ENCODE measurements at places on chromosomes 3 and 15.
A peak's percentile ranks its signal among the peaks of the same experiment; 100 is the strongest.

GRCh38 chr3:52221141-52221562, 4.3 kb downstream of the TLR9 start:
- no peak for DNase-seq

GRCh38 chr15:94246016-94246415, 14.7 kb downstream of the MCTP2 start:
- no peak for DNase-seq

DNA sequence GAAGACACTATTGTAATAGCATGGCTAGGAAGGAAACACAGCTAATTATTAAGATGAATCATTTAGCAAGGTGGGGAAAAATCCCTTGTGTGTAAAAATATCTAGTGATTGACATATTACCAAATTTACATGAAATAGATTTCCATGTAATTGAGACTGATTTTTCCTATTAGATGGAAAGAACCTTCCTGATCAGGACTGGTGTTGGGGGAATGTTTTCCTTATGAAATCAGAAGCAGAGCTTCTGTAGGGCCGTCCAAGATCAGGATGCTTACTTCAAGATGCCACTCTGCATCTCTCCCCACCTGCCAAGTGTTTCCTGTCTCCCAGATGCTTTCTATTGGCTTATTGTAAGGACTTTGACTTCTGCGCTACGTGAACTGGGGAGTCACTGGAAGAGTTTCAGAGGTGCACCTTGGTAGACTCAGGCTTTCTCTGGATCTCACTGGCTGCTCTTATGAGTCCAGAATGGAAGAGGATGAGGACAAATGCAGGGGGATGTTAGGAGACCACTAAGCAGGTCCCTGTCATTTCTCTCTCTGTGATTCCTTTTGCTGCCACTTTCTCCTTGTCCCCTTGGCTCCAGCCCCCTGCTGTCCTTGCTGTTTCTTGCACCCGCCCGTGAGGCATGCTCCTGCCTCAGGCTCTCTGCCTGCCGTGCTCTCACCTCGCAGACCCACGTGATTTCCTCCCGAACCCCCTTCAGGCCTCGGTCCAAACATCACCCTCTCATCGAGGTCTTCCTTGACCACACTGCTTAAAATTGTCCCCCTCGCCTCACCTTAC, 30.1 kb downstream of the BTD start:
- no peak for DNase-seq

DNA sequence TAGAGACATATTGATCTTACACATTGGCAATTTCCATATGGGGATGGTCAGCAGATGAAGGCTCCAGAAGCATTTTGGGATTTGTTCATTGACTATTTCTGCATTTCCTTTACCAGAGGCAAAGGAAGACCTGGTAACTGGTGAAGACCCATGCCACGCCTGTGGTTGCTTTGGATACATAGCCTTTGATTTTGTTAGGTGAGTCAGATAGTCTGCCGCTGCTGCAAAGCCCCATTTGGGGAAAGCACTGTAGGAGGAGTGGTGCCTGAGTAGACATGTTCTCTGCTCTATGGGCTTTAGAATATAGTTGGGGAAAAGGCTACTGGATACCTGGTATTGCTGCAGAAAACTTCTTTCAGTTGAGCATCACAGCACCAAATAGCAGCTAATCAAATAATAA, 56.8 kb downstream of the TFG start:
- no peak for DNase-seq

DNA sequence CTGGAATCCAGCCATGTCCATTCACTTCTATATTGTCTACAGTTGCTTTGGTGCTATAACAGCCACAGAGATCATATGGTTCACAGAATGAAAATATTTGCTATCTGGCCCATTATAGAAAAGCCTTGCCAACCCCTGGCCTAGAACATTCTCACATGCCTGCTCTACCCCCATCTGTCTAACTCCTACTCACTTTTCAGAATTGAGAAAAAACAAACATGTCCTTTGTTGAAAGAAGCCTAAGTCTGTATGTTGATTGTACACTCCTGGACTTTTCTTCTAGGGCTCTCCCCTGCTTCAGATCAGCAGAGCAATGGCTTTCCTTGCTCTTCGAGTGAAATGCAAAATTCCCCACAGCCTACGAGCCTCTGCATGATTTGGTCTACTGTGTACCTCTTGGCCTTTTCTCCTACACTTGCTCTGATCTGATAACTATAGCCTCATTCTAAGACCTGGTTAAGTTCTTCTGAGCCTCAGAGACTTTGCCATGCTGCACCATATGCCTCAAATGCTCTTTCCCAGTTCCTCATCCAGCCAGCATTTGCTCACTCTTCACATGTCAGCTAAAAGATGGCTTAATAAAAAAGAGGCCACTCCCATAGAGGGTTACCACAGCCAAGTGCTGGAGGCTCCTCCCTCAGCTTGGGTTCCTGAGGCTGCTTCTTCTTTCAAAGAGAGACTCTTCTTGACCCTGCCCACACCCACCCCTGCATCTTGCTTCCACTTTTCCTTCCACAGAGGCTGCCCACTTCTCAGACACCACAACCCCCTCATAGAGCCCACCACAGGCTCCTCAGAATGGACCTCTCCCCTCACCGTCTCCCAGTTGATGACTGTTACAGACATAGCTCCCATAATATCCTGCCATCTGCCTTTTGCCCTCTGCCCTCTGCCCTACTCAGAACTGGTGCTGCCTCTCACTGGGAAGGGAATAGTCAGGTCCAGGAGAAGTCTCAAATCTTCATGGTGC, 22.9 kb upstream of the DCLK3 start:
- DNase-seq = no peak

DNA sequence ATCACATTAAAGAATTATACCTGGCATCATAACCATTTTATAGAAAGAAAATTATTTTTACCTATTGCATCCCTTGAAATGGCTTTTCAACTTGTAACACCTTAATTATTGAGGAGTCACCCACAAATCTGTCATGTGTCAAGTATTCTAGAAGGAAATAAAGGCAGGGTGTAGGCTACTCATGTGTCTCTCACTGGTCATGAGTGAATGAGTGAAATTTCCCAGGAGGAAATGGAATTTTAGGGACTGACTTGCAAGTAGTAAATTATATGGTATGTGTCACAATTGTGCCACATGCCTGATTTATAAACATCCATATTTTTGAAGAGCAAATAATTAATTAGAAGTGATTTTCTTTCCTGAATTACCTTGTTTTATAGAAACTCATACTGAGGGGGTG, 310.5 kb upstream of the ADAMTS9 start:
- no peak for DNase-seq

DNA sequence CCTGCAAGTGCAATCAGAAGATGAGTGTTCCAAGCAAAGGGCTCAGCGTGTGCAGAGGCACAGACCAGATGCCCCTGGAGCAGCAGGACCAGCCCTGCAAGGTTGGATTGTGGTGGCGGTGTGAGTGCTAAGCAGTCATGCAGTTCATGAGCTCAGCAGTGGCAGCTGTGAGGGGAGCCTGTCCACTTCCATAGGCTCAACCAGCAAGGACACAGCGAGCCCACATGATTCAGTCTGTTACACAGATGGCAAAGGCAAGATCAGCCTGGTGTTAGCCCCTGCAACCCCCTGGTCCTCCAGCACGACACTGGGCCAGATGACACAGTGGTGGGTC, 95.9 kb upstream of the PRR23E start:
- no peak for DNase-seq

GRCh38 chr3:115980709-115981108, 357.4 kb downstream of the GAP43 start:
- DNase-seq = no peak

DNA sequence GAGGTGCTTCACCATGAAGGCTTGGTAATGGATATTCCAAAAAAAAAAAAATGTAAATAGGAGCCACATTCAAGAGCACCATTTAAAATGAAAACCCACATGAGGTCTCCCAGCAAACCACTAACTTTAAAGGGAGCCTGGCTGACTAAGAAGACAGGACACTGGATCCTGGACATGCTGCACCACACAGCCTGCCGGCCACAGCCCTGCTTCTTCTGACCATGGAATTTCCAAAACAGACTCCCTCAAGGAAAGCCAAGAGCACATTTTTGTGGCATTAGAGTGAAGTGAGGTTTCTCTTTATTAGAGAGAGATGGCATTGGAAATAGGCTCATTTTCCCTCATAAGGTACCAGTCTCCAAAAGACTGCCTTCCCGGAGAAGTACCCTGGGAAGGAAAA, 113.9 kb downstream of the RORA start:
- DNase-seq = no peak

- DNase-seq = no peak
Measured at GRCh38 chr3:123332124-123332641, 116.7 kb downstream of the ADCY5 start.

DNA sequence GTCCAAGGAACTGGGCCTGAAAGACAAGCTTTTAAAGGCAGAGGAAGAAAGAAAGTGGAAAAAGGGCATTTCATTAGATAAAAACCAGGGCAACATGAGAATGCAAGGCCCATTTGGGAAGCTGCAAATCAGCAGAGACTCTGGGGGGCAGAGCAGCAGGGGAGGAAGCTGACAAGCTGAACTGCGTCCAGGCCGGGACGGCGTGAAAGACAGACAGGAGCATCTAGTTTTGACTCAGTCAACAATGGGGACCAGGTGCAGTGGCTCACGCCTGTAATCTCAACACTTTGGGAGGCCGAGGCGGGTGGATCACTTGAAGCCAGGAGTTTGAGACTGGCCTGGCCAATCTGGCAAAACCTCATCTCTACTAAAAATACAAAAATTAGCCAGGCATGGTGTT, 69.9 kb downstream of the CDC25A start:
- DNase-seq = no peak

DNA sequence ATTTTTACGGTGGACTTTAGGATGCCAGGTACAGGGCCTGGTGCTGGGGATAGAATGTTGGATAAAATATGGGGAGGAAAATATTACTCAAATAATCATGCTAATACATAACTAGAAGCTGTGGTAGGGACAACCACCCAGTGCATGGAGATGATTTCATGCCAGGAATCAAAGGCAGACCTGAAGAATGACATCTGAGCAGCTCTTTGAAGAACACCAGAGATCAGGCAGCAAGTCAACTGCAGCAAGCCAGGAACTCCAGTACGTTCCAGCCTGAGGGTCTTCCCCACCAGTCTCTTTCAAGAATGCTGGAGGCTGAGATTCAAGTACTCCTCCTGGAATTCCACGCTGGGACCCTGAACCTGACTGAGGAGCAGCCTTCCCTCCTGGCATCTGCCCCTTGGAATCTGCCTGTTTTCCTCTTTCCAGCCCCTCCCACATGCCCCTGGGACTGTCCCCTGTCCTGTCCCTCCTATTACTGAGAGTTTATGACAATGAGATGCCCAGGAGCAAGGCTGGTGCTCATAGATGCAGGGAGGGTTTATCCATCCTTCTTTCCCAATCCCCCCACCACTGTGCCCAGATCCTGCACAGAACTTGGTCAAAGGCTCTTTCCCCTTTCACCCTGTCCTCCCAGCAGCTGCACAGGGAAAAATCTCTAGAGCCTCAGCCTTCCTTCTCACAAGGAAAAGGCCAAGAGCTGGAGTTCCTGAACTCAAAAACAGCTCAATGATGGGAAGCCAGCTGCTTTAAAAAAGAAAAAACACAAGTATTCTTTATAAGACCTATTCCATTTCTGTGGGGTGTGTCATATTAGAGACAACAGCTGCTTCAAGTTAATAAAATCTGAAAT, 68.0 kb downstream of the PDZRN3 start:
- DNase-seq = no peak

- DNase-seq = no peak
Measured at GRCh38 chr3:146546366-146546965, 2.1 kb upstream of the PLSCR1 start.

GRCh38 chr3:150751781-150752263, 11.1 kb downstream of the SIAH2 start:
- DNase-seq = no peak

DNA sequence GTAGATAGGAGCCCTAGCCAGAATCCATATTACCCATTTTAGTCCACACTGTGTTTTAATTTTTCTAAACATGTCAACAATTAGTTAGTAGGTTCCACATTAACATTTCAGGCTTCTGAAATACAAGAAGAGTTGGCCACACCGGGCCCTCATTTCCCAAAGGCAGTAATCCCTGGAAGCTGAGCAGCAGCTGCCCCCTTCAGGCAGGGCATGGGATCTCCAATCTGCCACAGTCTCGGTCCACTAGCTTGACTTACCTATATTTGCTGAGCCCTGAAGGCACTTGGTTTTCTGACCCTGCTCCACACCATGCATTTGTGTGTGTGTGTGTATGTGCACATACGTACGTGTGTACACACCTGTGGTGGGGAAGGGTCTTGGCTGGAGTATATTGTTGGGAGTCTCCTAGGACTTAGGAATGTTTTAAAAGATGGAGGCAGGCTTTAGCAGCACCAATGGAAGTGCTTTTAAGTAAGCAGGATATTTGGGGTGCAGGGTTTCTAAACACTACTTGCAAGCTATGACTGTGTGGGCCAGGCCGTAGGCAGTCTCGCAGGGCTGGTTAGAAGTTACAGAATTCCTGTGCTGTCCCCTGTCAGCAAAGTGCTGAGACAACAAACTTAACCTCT, 71.2 kb upstream of the SOX14 start:
- peak; percentile 36 for DNase-seq

DNA sequence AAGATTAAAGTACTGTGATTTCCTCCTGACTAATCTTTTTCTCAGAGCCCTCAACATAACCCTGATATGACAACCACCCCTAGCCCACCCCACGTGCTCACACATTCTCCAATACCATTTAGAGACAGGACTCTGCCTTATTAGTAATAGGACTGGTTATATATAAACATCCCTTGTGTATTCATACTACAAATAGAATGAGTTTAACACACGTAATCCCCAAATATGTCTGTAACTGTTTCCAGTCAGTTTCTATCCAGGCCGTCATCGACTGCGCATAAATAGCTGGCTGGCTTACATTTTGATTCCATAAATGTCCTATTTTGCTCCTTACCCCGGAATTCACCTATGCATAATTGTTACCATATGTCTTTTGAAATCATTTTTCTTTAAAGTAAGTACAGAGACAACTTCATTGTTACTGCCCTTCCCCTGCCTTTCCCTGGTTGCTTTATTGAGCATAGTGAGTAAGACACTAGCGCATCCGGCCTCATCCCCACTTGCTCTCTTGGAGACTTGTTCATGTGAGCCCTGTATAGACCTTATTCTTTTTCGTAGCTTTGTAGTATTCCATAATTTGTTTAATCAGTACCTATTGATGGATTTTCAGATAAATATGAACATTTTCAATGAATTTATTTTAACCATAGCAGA, 3.5 kb upstream of the P2RY14 start:
- no peak for DNase-seq

GRCh38 chr3:173793963-173794362, 396.4 kb downstream of the NLGN1 start:
- DNase-seq = no peak

GRCh38 chr3:191262650-191263049, 63.6 kb downstream of the OSTN start:
- no peak for DNase-seq

- peak; percentile 38 for DNase-seq
Measured at GRCh38 chr15:56919609-56920366, 1.3 kb downstream of the TCF12 start.

- DNase-seq = no peak
Measured at GRCh38 chr15:58410353-58410752, 21.4 kb upstream of the LIPC start.

GRCh38 chr3:192933779-192934460, 16.3 kb upstream of the MB21D2 start:
- no peak for DNase-seq

GRCh38 chr15:37880009-37880834, 54.2 kb upstream of the TMCO5A start:
- peak; percentile 35 for DNase-seq

GRCh38 chr3:105965384-105965783, 96.6 kb upstream of the CBLB start:
- DNase-seq = no peak

Measured in urothelium cell line (cell line).